Activated CD4-positive, alpha-beta T cell treated with anti-CD3 and anti-CD28 coated beads for 24 hours (primary cell): ENCODE measurements at places on chromosomes 4 and X.

DNA sequence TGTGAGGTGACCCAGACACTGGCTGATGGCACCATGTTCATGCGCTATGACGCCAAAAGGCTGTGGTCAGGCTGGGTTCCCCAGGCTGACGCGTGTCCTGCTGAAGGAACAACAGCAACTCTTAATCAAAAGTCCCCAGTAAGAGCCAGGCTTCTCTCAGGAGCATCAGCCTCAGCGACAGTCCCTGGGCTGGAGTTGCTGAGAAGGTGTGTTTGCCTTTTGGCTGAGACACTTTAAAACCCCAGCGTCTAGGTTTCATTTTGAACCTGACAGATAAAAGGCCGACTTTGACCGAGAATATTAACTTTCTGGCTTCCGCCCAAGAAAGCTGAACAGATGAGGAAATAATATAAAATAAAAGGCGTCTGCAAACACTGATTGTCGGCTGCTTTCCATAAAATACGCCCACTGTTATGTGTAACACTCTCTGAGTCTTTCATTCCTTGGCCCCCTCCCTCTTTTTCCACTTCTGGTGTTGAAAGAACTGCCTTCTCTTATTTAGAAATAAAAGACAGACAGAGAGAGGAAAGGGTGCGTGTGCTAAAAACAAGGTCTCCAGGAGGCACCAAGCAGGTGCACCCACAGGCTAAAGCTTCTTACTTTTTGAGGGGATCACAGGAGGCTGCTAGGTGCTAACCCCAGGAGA is 373.6 kb downstream of the MID1IP1 start:
- DNase-seq: no peak

GRCh38 chr4:22410645-22411247 is 105.1 kb downstream of the ADGRA3 start:
- no peak for DNase-seq

DNA sequence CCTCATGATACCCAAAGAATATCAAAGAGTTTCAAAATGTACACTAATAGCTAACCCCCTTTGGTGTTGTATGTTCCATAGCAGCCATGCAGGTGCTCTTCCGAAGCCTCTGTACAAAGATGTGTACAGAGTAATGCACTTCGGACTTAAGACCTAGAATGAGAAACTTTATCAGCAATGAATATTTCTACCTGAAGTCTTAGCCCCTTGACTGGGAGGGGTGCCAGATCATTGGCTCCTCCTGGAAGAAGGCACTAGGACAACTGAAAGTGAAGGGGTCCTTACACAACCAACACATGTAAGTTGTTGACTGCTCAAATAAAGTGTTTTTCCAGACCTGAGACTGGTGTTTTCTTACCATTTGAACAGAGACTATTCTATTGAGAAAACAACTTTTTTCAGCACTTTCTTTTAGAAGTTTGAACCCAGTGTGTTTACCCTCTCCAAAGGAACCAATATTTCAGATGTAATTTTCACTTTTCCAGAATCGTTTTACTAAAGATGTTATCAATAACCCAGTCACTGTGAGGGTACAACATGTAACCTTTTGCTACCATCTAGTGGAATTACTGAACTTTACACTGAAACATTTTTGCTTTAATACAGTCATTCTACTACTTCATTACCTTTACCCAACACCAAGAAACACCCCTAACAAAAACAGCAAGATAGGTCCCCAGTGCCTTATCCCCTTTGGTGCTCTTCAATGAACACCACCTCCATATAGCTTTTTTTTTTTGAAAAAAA is 33.3 kb upstream of the PRDX4 start:
- DNase-seq: no peak

DNA sequence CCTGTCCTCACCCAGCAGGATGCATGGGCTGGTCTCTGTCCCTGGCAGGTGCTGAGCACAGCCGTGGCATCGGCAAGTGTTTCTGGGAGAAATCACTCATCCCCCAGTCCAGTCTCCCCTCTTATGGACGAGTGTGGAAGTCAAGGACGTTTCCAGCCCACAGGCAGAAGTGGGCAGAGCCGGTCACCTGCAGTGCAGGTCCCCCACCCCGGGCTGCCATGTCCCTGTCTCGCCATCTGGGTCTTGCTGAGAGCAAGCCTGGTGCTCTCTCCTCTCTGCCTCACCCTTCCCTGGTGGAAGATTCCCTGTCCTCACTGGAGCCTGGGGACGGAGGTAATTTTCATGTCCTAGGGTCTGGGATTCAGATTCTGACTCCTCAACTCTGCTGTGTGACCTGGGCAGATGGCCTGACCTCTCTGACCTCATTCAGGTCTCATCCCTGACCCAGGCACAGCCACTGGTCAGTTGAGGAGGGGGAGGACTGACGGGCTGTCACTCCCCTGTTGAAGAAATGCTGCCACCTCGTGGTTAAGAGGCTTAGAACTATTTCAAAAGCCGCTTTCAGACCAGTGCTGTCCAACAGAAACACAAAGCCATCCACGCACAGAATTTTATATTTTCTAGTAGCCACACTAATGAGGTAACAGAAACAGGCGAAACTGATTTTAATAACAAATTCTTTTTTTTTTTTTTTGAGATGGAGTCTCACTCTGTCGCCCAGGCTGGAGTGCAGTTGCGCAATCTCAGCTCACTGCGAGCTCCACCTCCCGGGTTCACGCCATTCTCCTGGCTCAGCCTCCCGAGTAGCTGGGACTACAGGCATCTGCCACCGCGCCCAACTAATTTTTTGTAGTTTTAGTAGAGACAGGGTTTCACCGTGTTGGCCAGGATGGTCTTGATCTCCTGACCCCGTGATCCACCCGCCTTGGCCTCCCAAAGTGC is 1.8 kb downstream of the CPZ start:
- DNase-seq: no peak

DNA sequence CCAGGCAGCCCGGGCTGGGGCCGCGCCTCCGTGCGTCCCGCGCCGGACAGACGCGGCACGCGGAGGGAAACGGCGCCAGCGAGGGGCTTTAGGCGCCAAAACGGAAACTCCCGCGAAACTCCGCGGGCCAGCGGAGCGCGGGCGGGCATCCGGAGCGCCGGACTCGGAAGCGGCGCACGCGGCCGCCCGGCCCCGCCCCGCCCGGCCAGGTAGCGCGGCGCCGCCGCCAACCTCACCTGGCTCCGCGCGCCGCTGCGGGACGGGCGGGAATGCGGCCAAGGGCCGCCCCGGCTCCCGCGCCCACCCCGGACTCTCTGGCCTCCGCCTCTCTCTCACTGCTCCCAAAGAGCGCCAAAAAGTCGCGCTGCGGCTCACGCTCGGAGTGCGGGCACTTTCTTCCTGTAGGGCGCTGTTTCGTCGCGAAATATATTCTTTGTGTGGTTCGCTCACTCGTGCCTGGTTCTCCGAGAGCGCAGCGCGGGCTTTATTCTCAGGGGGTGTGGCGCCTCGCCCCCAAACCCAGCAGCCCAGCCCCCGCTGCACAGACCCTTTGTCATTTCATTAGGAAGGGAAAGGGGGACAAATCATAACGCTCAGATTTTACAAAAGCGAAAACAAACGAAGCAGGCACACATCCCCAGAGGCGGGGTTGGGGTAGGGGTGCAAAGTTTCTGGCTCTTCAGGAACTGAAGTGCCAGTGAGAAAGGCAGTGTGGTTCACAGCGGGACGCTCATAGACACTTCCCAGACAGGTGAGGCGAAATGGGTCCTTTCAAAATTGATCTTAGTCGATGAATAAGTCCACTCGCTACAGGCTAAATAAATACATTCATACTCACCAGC is 961 bp upstream of the MBNL3 start:
- no peak for DNase-seq

- DNase-seq: no peak
Observed at GRCh38 chrX:15056044-15056443, 182.8 kb downstream of the MOSPD2 start.

DNA sequence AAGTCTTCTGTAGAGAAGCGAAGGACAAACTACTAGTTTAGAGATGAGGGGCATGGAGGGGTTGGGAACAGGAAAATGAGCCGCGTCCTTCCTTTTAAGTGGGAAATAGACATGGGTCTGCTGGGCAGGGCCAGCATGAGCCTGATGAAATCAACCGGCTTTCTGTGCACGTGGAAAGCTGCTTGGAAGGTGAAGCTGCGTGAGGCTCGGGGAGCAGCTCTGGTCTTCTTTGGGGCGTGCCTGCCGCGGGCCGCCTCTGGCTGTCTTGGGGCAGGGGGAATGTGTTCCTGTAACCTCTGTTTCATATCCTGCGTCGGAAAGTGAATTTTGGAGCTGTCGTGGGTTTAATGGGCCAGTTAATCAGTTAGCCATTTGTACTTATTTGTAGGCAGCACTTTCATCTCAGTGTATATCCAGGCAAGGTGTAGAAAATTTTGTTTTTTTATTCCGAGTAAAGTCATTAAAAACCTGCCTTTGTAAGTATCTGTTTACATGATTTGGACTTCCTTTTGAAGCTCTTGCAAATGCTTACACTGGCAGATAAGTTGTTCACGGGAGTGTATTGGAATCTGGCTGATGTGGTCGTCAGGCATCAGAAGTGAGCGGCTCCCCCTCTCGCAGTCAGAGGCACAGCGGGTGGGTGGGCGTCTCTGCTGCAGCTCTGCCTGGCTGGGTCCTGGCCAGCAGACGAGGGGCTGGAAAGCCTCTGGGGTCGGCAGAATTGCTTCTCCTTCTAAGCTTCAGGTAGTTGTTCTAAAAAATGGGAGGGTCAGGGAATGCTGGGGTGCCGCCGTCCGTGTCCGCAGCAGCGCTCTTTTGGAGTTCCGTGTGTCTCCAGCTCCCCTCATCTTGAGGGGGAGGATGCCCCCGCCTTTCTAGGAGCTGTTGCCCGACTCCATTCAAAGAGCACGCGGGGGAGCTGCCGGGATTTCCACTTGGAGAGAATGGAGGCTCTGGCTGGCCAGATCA is 70.5 kb upstream of the HGFAC start:
- no peak for DNase-seq

GRCh38 chr4:21205821-21206531 is 505.7 kb downstream of the PACRGL start:
- no peak for DNase-seq

DNA sequence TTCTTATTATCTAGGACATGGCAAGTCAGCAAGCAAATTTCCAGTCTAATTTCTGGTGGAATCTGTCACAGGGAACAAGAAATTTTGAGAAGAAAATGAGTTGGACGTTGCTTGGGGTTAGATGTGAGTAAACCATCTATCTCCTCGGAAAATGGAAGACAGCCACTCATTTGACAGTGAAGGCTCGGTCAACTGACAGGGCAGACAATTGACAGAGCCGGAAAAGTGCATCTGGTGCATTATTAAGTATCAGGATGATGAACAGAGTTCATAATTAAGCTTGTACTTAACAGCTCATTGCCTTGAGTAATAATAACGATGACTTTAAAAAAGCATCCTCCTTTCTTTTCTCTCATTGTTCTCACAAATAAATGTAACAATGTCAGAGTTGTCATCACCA is 168.4 kb downstream of the MAD2L1 start:
- no peak for DNase-seq

GRCh38 chrX:56798866-56799758 is 70.1 kb downstream of the NBDY start:
- DNase-seq: no peak

DNA sequence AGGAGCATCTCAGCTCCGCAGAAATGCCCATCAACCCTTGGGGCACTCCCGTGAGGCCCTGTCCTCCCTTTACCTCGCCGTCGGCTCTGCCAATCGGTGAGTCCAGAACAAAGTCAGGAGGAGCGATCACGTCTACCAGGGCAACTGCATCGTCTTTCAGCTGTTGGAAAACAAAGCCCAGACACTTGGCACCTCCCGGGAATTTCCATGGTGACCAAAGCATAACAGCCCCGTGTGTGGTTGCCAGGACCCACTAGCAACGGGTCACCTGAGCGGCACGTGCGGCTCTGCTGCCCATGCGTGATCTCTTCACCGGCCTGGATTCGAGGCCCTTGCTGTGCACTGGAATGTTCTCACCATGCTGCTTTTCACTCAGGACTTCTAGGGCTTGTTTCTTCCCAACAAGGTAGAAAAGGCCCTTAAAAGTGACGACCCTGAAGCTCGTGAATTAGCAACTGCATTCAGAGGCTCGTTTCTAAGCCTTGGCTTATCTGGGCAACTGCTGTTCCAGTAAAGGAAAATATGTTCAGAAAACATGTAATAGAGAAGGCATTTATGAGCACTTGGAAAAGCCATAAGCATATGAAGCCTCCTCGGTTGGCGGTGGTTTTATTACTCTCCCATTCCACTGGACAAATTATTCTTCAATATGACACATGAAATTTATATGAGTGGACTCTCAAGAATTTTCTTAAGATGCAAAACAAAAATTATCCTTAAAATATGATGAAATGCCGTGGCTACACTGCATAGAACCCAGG is 69.5 kb downstream of the ACOX3 start:
- no peak for DNase-seq

GRCh38 chrX:110180176-110180927 is 137.5 kb downstream of the AMMECR1 start:
- DNase-seq: no peak

DNA sequence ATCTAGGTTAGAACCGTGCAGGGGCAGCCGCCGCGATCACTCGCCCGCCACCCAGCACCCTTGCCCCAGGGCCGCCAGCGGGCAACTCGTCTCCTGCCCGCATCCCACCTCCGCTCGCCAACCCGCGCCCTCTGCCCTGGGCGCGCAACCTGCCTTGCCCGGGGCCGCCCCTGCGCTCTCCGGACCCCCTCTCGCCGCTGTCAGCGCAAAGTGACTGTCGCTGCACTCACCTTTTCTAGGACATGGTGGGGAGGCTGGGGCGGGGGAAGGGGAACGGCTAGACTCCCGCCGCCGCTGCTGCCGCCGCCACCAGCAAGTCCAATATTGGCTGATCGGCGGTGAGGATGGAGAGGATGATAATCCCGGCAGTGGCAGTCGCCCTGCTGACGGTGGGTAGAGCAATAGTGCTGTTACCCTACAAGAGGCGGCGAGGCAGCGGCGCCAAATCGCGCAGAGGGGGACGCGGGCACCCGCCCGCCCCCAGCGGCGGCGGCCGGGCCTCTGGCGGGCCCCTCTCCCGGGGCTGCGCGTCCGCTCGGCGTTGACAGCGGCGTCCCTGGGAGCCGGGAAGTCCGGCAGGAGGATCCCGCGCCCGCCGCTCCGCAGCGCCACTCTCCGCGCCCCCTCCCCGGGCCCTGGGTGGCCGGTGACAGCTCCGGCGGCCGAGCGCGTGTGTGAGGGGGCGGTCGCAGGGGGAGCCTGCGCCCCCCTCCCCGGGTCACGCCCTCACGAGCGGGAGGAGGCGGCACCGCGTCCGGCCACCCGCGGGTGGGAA is 2.3 kb upstream of the NR3C2 start:
- DNase-seq: no peak

- no peak for DNase-seq
Observed at GRCh38 chrX:130704053-130705038, 198.7 kb downstream of the ENOX2 start.

DNA sequence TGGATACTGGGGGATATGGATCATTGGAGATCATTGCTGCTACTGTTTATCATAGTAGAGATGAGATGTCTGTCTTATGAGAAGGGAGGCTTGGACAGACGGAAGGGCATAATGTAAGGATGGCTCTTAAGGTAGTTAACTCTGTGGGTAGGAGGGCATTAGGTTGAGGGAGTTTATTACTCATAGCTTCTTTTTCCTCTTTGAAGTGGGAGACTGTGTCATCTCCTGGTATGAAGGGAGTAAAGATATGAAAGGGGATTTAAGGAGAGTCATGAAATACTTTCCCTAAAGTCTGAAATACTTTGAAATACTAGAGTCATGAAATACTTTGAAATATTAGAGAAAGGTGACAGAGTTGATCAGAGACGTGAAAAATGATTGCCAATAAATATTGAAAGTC is 255.5 kb upstream of the PITX2 start:
- DNase-seq: no peak
